ENCODE measurements at places on chromosomes 1 and 21. TPM values are rescaled to one million over a fixed set of nuclear protein-coding genes. Genes with fewer than 3 reads are reported as not detected.

DNA sequence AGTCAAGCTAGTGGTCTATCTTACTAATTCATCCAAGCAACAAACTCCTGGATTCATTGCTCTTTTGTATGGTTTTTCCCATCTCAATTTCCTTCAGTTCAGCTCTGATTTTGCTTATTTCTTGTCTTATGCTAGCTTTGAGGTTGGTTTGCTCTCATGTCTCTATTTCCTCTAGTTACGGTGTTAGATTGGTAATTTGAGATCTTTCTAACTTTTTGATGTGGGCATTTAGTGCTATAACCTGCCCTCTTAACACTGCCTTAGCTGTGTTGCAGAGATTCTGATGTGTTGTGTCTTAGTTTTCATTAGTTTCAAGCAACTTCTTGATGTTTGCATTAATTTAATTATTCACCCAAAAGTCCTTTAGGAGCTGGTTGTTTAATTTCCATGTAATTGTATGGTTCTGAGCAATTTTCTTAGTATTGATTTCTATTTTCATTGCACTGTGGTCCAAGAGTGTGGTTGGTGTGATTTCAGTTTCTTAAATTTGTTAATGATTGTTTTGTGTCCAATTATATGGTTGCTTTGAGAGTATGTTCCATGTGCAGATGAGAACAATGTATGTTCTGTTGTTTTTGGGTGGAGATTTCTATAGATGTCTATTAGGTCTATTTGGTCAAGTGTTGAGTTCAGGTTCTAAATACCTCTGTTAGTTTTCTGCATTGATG, 154.6 kb downstream of the PLPPR5 start:
- H3K27me3 ChIP-seq = no peaks in the 10 kb centered on the region
- DNase-seq = no peak
- H3K27ac ChIP-seq = no peak overlapping the region

DNA sequence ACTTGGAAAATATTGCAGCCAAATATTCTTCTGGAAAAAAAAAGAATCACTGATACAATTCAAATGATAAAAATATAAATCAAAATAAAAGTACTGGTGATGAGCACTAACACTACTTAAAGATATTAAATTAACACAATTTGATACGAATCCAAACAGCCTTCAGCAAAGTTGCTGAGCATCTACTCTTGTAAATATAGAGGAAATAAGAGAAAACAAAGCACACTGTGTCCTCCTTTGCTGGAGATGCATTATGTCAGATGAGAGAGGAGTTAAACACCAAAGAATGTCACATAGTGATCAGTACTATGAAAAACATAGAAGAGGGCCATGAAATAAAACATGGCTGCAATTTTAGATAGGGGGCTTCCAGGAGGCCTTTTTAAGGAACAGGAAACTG, 177.4 kb upstream of the RNPC3 start:
- H3K27me3 ChIP-seq = no peaks in the 10 kb centered on the region
- H3K36me3 ChIP-seq = no peaks in the 10 kb centered on the region
- no peak overlapping the region for H3K27ac ChIP-seq

Gene CYP4Z1
- 1.1 TPM for polyA plus RNA-seq

- peaks cover 45% of the 10 kb centered on the region for H3K4me1 ChIP-seq
- no peaks in the 10 kb centered on the region for H3K36me3 ChIP-seq
- no peak for DNase-seq
- no peak overlapping the region for H3K27ac ChIP-seq
Observed at GRCh38 chr1:61152469-61153105, 70.2 kb downstream of the NFIA start.

DNA sequence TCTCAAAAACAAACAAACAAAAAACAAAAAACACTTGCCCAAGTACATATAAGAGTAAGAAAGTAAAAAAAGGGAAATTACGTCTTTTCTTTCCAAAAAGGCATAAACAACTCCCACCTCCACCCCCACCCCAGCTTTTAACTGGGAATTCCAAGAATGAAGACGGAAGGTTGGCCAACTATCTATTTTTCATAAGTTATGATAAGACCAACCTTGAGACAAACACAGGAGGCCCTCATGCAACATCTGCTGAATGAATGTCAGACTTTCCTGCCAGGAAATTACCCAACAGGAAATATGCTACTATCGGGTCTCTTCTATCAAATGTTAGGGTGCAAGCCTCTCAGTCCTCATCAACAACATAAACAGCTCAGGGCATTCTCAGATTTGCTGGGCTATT, 1.9 kb downstream of the BSDC1 start:
- H3K27me3 ChIP-seq = no peaks in the 10 kb centered on the region
- no peak for DNase-seq
- peaks cover 14% of the 10 kb centered on the region for H3K36me3 ChIP-seq

DNA sequence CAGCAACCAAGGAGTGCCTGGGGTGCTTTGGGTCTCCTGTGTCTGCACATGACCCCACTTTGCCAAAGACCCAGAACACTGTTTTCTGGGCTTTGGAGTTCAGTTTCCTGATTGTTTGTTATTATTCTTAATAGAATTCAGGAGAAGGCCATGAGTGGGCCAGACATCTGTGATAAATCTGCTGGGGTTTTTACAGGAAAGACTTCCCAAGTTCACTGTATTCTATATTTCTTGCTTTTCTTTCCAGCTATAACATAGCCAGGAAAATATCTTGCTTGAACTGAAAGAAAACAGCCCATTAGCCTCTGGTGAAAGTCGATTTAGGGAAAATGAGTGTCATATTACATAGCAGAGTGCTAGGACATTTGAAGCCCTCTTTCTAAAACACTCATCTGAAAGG, 345.1 kb upstream of the USP24 start:
- no peak overlapping the region for H3K27ac ChIP-seq
- peak; percentile 72 for DNase-seq
- H3K4me3 ChIP-seq = no peak overlapping the region

DNA sequence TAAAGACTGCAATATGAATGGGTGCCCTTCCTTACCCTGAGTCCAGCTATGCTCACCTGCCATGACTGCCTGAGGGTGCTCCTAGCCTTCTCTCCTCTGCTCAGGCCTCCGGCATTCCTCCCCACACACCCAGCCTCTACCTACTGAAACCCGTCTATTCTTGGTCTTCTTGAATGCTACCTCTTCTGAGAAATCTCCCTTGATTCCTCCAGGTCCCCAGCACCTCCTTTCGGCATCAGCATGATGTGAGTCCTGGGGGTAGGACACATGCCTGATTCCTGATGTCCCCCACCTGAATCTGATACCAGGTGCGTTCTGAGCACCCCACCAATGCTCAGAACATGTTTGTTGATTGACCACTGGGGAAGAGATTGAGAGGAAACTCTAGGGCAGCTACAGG, 8.6 kb downstream of the LDLRAD1 start:
- H3K27me3 ChIP-seq = no peaks in the 10 kb centered on the region
- no peaks in the 10 kb centered on the region for H3K4me1 ChIP-seq
- H3K27ac ChIP-seq = no peak overlapping the region
- H3K36me3 ChIP-seq = no peaks in the 10 kb centered on the region
- H3K4me3 ChIP-seq = no peak overlapping the region

Gene OR2AK2
- polyA plus RNA-seq = not detected

- no peak overlapping the region for H3K27ac ChIP-seq
- no peaks in the 10 kb centered on the region for H3K36me3 ChIP-seq
- peaks cover 61% of the 10 kb centered on the region for H3K27me3 ChIP-seq
- DNase-seq = no peak
- no peaks in the 10 kb centered on the region for H3K4me1 ChIP-seq
Observed at GRCh38 chr1:34165422-34165921, 442 bp upstream of the CSMD2 start.

Gene FALEC
- polyA plus RNA-seq = not detected

- no peaks in the 10 kb centered on the region for H3K36me3 ChIP-seq
- H3K27ac ChIP-seq = no peak overlapping the region
- peaks cover 2% of the 10 kb centered on the region for H3K4me1 ChIP-seq
- H3K27me3 ChIP-seq = no peaks in the 10 kb centered on the region
- DNase-seq = no peak
Observed at GRCh38 chr1:174940646-174941175, 59.0 kb upstream of the CACYBP start.

Gene CORT
- polyA plus RNA-seq = 0.20 TPM

DNA sequence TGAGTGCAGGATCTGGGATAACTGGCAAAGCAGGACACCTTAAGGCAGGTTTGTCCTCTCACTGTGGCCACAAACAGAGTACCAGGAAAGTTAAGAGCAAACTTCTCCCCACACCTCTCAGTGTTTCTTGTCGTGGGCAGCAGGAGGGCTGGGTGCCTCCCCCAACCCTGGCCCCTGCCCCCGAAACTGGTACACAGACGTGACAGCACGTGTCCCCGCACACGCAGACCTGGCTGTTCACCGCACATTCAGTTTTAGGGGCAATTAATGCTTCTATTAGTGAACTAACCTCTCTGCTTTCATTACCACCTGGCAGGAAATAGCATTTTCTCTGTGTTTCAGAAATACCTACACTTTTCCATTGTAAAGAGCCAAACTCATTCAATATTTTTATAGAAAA, 32.9 kb upstream of the RIPK4 start:
- H3K27ac ChIP-seq = no peak overlapping the region
- H3K36me3 ChIP-seq = peaks cover 2% of the 10 kb centered on the region
- H3K4me3 ChIP-seq = no peak overlapping the region
- H3K4me1 ChIP-seq = no peaks in the 10 kb centered on the region

DNA sequence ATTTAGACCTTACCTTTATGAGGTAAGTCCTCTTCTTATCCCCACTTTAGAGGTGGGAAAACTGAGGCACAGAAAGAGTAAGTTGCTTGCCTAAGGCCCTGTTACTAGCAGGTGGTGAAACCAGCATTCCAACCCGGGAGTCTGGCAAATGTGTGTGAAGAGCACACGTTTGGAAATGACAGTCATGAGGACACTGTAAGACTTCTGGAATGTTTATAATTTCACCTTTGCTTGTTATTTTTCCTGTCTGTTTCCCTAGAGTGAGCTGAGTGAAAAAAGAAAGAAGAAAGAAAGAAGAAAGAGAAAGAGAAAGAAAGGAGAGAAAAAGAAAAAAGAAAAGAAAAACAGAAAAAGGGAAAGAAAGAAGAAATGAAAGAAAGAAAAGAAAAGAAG, 21.2 kb upstream of the LGALS8 start:
- no peak overlapping the region for H3K27ac ChIP-seq
- no peaks in the 10 kb centered on the region for H3K27me3 ChIP-seq
- DNase-seq = peak; percentile 10
- no peak overlapping the region for H3K4me3 ChIP-seq
- peaks cover 7% of the 10 kb centered on the region for H3K4me1 ChIP-seq

Gene PDC
- not detected for polyA plus RNA-seq

DNA sequence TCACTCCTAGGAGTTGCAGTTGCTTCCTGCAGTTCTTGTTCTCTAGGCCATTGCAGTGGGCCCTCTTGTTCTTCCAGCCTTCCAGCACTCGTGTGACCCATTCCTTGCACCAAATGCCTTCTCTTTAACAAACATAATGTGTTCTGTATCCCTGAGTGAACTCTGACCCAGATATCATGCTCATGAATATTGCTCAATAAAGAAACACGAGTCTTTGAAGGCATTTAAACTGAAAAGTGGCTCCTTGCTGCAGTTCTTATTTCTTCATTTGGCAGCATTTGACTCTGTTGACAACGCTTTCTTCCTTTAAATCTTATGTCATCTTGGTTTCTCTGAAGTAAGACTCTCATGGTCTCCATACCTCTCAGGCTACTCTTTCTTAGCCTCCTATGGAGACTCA, 100.7 kb upstream of the PDE4B start:
- peak; percentile 22 for DNase-seq
- no peaks in the 10 kb centered on the region for H3K27me3 ChIP-seq
- H3K27ac ChIP-seq = peak overlapping the region; percentile 2
- no peaks in the 10 kb centered on the region for H3K36me3 ChIP-seq
- H3K4me3 ChIP-seq = no peak overlapping the region

GRCh38 chr1:165697491-165697880, 876 bp downstream of the ALDH9A1 start:
- H3K4me3 ChIP-seq = peak overlapping the region; percentile 92
- H3K36me3 ChIP-seq = no peaks in the 10 kb centered on the region

- H3K27ac ChIP-seq = no peak overlapping the region
- H3K4me3 ChIP-seq = no peak overlapping the region
- DNase-seq = no peak
- H3K4me1 ChIP-seq = no peaks in the 10 kb centered on the region
- no peaks in the 10 kb centered on the region for H3K27me3 ChIP-seq
- no peaks in the 10 kb centered on the region for H3K36me3 ChIP-seq
Observed at GRCh38 chr1:197062692-197063091, 4.4 kb downstream of the F13B start.

DNA sequence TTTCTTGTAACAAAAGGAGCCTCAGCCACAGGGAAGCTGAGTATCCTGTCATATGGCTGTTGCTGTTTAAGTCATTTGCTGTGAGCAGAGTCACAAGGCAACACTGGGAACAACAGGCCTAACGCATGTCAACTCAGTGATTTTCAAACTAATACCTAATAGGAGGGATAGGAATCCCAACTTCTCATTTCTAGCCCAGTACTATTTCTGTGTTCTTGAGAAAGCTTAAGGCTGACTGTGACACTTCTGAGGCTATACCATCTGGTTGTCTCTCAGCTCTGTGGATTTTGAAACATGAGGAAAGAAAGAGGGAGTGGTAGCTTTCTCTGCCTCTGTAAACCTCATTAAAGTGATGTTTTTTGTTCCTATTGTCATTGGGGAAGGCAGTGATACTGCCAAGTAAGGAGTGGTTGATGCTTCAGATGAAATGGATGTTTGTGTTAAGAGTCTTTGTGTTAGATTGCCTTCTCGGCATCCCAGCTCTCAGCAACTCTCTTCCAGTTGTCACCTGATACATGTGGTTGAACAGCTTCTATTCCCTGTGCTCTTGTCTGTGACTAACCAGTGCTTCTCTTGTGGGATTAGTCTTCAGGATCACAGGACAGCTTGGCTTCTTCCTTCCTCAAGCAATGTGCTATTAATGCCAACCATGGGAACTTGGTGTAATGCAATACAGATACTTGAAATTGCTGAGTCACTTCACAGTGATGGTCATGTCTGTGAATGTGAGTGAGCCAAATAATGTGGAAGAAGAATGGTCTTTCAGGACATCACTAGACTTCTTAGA, 166.8 kb upstream of the IVNS1ABP start:
- no peak for DNase-seq
- no peak overlapping the region for H3K27ac ChIP-seq
- no peak overlapping the region for H3K4me3 ChIP-seq
- no peaks in the 10 kb centered on the region for H3K4me1 ChIP-seq
- no peaks in the 10 kb centered on the region for H3K36me3 ChIP-seq

DNA sequence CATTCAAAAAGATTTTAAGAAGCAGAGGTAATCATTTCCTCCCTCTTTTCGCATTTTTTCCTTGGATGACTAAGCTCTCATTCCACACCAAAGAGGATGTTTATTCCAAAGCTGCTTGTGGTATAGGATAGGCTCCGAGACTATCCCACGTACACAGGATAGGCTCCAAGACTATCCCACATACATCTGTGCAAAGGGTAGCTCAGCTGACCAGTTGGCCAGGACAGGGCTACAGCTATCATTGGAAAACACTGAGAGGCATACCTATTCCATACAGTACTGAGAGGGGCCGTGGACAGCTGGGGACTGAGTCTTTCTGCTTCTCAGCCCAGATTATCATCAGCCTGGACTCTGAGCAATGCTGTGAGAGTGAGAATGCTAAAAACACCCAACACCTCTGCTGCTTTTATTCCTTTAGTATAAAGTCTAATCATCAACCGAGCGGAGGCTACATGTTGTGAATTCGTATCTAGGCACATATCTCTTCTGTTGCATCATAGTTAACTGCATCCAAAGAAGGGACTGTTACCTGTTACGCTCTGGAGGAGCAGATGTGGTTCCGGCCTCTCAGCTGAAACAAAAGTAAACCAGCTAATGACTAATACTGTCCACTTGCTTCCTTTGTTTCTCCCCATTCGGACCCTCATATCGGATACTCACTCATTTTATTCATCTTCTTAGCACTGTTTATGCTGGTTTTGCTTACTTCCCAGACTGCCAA, 141.0 kb downstream of the TNFSF18 start:
- no peak overlapping the region for H3K4me3 ChIP-seq
- no peak for DNase-seq
- no peaks in the 10 kb centered on the region for H3K27me3 ChIP-seq
